ENCODE measurements at places on chromosomes 5 and 9.

GRCh38 chr5:135251093-135251492, 147.9 kb downstream of the MACROH2A1 start:
- no peak for DNase-seq

DNA sequence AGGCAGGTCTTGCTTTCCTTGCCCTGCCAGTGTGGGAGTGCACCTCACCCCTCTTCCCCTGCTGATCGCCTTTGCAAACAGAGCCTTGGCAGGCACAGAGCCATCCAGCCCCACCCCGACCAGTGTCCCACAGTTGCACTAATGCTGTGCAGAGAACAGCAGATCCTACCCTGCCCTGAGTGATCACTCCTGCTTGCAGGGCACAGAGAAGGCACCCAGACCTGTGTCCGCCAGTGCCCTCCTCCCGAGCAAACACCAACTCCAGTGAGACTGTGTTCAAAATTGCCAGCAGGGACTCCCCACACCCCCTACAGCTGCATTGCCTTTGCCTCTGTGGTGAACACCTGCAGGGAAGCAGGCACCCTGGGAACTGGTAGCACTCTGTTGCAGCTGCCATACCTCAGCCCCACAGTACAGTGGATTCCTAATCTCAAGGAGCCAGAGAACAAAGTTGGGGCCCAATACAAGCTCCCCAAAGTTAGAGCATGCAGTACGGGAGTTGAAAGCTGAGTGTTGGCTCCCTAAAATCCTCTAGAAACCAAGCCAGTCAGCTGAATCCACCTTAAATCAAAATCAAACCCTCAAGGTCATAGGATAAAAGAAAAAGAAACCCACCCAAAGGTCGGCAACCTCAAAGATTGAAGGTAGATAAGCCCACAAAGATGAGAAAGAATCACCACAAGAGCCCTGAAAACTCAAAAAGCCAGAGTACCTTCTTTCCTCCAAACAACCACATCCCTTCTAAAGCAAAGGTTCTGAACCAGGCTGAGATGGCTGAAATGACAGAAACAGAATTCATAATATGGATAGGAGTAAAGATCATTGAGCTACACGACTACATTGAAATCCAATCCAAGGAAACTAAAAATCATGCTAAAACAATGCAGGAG, 92.9 kb upstream of the PIK3R1 start:
- no peak for DNase-seq

DNA sequence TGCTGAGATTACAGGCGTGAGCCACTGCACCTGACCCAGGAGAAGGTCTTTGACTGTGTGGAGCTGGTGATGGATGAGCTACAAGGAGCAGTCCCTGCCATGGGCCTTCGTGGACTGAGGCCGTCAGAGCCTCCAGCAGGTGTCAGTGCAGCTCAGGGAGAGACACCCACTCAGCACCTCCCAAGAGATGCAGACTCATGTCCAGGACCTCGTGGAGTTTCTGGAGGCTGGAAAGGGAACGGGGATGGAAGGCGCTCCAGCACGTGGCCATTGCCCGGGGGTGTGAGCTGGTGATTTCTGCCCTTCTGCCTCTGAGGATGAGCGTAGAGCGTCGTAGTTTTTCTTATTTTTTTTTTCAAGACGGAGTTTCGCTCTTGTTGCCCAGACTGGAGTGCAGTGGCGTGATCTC, 9.5 kb downstream of the TOR4A start:
- DNase-seq, result no peak

DNA sequence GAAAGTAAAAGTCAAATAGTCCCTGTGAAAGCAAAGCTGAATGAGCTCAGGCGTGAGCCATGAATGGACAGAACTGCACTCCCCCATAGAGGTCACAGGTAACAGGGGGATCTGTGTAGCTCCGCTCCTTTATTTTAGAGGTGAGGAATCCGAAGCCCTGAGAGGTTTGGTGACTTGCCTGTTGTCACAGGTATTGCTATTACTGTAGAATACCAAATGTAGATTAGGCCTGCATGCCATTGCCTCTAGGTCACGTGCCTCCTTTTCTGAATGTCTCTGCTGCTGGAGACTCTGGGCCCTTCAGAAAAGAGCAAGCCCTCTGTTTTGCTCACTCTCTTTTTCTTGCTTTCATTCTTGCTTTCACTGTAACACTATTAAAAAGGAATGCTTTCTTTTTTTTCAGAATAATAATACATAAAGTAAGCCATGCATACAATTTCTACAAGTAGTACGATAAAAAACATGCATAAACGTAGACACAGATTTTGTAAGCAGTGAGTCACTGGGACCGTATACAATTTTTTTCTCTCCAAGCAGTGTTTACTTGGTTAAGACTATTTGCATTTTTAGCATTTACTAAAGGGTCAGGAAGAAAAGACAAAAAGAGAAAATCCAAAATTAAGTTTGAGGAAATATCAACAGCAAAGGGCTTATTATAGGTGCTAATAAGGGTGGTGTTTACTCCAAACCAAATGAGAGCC, 568.7 kb upstream of the ADAMTS16 start:
- DNase-seq, result no peak

DNA sequence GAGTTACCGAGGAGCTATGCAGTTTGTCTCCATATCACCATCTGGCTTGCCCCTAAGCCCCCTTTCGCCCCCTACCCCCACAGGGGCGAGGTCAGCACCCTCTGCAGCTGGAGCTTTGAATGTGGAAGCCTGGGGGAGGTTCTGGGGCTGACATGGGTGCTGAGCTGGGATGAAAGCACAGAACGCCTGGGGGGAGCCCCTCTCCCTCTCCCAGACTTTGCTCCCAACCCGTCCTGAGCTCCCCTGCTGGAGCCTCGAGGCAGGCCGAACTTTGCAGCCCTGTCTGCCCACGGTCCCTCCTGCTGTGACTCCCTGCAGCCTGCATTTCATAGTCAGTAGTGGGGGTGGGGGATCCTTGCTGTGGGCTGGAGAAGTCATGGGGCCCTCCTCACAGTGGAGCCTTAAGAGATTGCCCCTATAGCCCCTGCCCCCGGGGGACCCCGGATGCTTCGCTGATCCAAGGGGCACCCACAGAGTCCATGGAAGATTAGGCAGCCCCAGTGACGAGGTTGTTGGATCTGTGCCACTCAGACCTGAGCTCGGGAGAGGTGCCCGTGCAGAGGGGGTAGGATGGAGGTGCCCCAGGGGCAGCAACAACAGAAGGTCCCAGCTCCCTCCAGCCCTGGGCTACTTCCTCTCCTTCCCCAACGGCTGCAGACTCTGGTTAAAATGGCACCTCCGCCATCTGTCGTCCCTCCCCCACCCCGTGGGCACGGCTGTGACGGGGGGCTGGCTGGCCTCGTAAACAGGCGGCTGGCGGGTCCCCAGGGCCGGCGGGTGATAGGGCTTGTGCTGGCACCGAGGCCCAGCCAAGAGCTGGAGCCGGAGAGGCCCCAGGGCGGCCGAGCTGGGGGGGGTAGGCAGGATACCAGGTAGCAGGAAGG, 162.0 kb downstream of the C9orf50 start:
- DNase-seq, result no peak

- no peak for DNase-seq
Observed at GRCh38 chr5:158869854-158870253, 229.9 kb downstream of the EBF1 start.

- no peak for DNase-seq
Observed at GRCh38 chr5:125508225-125508624, 761.8 kb upstream of the ZNF608 start.

DNA sequence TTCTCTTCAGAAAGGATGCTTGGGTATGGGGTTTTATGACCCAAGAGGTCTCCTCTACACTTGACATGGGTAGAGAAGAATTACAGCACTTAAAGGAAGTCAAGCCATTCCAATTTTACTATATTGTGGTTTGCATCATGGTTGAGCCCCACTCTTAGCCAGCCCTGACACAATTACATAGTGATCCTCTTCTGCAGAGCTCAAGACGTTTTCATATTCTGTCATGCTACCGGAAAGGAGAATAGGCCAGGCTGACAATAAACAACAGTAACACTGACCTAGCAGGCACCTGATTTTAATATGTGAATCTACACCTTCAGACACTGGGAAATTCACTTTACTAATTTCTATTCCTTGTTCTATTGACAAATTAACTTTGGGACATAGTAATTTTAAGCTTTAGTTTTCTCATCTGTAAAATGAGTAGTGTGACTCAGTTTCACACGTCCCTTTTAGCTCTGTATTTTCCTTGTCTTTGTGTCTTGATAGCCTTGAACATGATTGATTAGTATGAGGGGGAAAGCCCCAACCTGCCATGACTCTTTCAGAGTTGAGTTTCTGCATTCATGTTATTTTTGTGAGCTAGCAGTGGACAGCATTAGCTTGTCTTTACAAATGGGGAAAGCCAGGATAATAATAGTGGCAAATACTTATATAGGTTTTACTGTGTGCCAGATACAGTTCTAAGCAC, 83.8 kb downstream of the SV2C start:
- no peak for DNase-seq

- DNase-seq, result no peak
Observed at GRCh38 chr9:132005899-132006298, 73.8 kb downstream of the MED27 start.

DNA sequence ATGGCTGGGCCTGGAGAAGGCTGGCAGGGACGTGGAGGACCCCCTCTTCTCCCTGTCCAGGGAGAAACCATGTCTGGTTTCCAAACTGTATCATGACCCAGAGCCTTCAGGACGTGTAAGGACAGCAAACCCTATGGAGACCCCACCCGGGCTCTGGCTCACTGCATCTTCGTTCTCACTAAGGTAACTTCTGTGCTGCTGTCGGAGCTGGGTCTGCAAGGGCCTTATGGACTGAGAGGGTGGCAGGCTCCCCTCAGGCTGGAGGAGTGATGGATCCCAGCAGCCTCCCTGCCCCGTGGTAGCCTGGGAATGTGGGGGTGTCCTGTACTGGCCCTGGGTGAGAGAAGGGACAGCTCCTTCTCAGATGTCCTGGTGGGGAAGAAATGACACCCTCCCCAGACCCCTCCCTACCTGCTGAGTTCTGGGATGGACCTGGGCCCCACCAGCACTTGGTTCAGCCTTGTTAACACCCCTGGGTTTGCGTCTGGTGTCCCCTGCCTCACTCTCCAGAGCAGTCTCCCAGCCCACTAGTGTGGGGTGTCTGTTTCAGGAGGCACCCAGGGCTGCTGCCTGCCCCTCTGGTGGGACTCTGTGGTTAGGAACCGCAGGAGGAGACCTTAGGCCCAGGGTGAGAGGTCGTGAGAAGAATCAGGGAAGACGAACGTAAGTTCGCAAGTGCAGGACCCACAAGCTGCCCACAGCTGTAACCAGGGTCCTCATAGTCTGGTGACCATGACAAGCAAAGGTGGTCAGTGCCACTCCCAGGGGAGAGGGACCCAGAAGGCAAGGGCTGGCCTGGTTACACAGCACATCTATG, 6.6 kb downstream of the SPATA31E1 start:
- DNase-seq, result no peak

- DNase-seq, result no peak
Observed at GRCh38 chr9:138058181-138058580, 180.6 kb downstream of the CACNA1B start.

GRCh38 chr9:93240891-93241334, 57.0 kb downstream of the WNK2 start:
- DNase-seq, result no peak

GRCh38 chr9:134829356-134829937, 51.2 kb upstream of the FCN2 start:
- DNase-seq, result no peak

GRCh38 chr5:73274881-73275663, 102.1 kb downstream of the TMEM174 start:
- no peak for DNase-seq

GRCh38 chr5:170612256-170612678, 108.4 kb downstream of the KCNIP1 start:
- no peak for DNase-seq

DNA sequence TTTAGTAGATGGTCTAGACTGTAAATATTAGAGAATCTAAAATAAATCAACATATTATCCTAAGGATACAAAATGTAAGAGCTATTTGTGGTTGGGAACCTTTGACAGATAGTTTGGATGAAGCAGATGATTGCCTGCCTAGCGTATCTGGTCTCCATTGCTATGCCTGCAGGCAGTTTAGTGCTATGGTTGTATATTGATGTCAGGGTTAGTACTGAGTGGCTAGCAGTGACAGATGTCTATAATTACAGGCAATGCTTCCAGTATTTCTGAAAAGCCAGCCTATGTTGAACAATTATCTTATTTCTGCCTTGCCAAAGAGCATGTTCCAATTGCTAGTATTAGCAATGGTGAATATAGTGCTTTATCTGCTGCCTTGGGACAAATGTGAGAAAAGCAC, 151.3 kb upstream of the TLX3 start:
- no peak for DNase-seq

DNA sequence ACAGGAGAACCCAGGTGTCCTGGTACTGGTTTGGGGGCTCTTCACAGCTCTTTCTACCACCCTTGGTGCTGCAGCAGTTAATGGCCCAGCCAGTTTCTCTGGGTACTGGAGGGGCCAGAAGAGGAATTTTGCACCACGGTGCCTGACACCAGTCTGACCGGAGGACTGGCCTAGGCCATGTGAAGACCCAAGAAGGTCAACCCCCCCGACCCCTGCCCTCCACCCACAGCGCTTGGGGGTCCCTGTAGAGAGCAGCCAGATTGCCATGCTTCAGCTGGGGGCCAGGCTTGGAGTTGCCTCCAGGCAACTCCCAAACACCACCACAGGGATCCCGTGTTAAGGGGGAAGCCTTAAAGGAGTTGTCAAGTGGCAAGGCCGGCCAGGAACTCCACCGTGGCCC, 6.2 kb downstream of the ARSI start:
- DNase-seq, result no peak

- no peak for DNase-seq
Observed at GRCh38 chr9:4235871-4236804, 63.7 kb downstream of the GLIS3 start.

- no peak for DNase-seq
Observed at GRCh38 chr9:16458696-16459420, 411.6 kb downstream of the BNC2 start.

GRCh38 chr5:143106174-143106573, 297.3 kb downstream of the NR3C1 start:
- DNase-seq, result no peak

- DNase-seq, result no peak
Observed at GRCh38 chr9:109769250-109769649, 10.7 kb upstream of the PALM2AKAP2 start.

GRCh38 chr5:106185661-106186081, 1485.1 kb downstream of the EFNA5 start:
- no peak for DNase-seq

GRCh38 chr9:136386018-136386417, 12.5 kb upstream of the CARD9 start:
- no peak for DNase-seq

DNA sequence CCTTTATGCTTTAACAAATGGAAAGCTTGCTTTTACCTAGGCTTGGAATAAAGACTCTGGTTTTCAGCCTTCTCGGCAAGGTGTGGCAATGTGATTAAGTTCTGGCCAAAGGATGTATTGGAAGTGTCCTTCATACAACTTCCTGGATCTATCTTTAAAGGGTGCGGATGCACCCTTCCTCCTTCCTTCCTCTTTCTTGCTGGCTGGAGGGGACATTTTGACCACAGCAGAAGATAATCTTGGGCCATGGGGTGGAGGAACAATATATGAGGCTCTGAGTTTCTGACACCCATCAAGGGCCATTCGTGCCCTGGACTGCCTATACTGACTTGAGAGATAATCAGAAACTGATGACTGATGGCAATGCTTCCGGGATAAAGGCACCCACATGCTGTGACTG, 145.7 kb downstream of the ACER2 start:
- DNase-seq, result no peak

GRCh38 chr5:176616511-176616910, 6.6 kb upstream of the GPRIN1 start:
- DNase-seq, result no peak

GRCh38 chr5:166058660-166059059, 2232.8 kb upstream of the WWC1 start:
- no peak for DNase-seq
